Inflammatory macrophage treated with lipopolysaccharide for 1 hour (primary cell): ENCODE measurements at places on chromosomes 16 and 17.
A peak's percentile ranks its signal among the peaks of the same experiment; 100 is the strongest.

DNA sequence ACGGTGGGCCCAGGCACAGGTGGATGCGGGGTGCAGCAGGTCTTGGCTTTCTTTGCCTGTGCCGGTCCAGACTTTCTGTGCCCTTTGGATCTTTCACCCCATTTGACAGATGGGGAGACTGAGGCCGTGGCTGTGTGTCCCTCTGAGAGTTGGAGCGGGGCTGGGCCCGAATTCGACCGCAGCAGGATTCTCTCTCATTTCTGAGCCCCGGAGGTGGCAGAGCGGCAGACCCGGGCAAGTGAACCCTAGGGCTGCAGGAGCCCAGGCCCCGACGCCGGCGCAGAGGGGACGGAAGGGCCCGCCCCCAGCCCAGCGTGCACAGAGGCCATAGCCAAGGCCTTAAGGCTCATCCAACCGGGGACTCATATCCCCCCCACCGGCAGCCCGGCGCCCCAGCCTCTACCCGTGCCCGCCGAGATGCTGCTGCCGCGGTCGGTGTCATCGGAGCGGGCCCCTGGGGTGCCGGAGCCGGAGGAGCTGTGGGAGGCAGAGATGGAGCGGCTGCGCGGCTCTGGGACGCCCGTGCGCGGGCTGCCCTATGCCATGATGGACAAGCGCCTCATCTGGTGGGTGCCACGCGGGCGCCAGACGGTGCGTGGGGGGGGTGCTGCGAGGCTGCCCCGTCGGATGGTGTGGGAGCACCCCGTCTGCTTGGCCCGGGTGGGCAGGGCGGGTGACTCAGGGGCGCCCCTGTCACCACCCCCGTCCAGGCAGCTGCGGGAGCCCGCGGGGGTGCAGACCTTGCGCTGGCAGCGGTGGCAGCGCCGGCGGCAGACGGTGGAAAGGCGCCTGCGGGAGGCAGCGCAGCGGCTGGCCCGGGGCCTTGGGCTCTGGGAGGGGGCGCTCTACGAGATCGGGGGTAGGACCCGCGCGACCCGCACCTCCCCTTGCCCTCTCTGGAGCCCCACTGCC is 857 bp downstream of the TMC8 start:
- peak; percentile 23 for DNase-seq

DNA sequence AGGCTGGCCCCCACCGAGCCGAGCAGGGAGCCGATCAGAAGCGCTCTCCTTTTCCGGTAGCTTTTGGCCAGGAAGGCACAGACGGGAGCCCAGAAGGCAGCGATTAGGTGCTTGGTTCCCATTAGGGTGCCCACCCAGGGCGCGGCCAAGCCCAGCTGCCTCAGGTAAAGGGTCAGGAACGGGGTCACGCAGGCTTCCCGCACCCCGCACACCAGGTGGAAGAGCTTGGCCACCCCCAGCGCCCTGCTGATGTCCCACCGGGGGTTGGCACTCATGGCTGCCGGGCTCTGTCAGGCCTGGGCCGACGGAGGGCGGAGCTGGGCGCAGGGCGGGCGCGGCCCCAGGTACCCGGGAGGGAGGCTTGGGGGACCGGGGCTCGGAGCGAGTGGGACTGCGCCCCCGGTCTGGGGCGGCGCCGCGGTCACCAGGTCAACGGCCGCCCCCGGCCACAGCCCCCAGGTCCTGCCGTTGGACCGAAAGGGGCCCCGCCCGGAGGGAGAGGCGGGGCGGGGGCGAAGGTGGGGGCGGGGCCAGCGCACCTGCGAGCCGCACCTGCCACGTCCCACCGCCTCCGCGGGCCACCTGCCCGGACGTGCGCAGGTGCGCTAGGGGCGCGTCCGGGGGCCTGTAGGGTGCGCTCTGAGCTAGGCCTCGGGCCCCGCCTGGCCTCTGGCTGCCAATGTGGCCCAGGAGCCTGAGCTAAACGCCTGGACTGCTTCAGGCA is at the start of gene MFSD6L:
Gene MFSD6L, minus strand, starts transcription at position 520 of the 724 bp plus-strand sequence. Its CDS starts 245 bp downstream, at position 275.
- DNase-seq, result no peak

DNA sequence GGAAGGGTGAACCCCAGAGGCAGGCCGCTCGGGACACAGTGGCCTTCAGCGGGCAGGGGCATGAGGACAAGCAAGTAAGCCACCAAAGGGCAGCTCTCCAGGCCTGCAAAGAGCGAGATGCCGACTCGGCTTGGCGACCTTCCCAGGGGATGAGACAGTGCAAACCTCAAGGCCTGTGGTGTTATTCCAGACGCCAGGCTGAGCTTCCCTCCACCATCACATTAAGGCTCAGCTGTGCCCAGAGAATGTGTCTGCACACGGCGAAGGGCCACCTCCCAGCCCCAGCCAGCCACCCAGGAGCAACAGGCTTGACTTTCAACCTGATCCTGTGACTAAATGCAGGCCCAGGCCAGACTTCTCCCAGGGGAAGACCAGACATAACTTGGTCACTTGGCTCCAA is 251.4 kb downstream of the SOX9 start:
- DNase-seq, result no peak

DNA sequence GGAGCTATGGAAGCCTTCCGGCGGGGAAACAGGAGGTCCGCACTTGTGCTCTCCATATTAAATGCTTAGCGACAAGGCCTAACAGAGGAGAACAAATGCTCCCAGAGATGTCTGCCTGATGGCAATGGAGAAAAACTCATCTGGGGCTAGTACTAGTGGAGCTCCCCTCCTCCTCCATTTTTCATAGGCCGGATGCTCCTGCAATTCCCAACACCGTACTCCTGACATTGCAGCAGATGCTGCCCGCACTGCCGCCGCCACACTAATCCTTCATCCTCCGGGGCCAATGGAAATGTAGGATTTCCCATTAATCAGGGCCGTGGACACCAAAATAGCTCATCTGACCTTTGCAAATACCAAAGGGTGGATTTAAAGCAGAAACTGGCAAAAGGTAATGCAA is 27.5 kb downstream of the TOM1L2 start:
- no peak for DNase-seq
